Gastroesophageal sphincter (tissue), 4 donors: ENCODE measurements at places on chromosomes 6 and 20. TPM values are rescaled to one million over a fixed set of nuclear protein-coding genes. Genes with fewer than 3 reads are reported as not detected.

Gene OR14J1
- total RNA-seq = not detected

Gene EPPIN
- not detected for total RNA-seq

Gene TREM2
- total RNA-seq = 1.7 TPM

Gene OR2B6
- total RNA-seq = not detected

Gene LPA
- total RNA-seq = not detected

Gene EYA2
- total RNA-seq = 4.1 TPM

- ATAC-seq = no peak
Measured at GRCh38 chr6:153525998-153526397, 394.9 kb upstream of the RGS17 start.

DNA sequence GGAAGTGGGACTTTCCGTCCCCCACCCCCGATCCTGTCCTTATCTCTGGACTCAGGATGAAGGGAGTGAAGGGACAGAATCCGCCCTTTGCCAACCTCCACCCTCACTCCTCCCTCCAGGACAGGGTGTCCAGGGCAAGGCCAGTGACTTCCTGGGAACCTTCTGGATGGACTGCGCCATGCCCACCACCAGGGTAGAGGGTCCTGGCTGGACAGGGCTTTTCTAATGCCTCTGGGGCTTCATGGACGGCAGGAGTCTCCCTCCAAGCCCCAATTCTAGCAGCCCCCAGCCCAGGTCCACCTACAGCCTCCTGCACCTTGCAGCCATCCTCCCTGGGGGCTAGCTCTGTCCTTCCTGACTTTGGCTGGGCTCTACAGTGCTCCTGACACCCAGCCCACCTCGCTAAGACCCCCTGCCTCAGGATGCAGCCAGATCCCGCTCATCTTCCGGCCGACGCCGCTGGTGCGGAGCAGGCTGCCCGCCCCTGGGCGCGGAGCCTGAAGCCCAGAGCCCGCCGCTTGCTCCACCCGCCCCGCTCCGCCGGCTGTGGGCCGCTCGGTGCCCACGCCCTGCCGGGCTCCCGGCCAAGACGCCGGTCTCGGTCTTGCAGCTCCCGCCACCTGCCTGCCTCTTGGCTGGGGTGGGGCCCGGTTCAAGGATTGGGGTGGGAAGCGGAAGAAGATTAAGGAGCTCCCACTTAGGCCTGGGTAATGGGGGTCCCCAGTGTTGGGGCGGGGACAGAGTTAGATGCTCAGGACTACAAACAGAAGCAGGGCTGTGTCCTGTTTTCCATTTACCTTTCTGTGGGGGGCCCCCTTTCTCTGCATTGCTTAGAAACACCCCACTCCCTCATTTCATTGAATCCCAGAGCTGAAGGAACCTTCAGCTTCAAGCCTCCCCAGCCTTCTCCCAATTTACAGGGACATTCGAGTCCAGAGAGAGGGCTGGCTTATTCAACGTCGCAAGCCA lies 72.8 kb downstream of the MDGA1 start:
- ATAC-seq = peak; percentile 56

GRCh38 chr6:128601060-128601459 lies 80.7 kb upstream of the PTPRK start:
- no peak for ATAC-seq

GRCh38 chr20:7571101-7571500 lies 369.2 kb downstream of the HAO1 start:
- no peak for ATAC-seq

GRCh38 chr6:151147118-151147832 lies 92.5 kb upstream of the AKAP12 start:
- ATAC-seq = no peak

DNA sequence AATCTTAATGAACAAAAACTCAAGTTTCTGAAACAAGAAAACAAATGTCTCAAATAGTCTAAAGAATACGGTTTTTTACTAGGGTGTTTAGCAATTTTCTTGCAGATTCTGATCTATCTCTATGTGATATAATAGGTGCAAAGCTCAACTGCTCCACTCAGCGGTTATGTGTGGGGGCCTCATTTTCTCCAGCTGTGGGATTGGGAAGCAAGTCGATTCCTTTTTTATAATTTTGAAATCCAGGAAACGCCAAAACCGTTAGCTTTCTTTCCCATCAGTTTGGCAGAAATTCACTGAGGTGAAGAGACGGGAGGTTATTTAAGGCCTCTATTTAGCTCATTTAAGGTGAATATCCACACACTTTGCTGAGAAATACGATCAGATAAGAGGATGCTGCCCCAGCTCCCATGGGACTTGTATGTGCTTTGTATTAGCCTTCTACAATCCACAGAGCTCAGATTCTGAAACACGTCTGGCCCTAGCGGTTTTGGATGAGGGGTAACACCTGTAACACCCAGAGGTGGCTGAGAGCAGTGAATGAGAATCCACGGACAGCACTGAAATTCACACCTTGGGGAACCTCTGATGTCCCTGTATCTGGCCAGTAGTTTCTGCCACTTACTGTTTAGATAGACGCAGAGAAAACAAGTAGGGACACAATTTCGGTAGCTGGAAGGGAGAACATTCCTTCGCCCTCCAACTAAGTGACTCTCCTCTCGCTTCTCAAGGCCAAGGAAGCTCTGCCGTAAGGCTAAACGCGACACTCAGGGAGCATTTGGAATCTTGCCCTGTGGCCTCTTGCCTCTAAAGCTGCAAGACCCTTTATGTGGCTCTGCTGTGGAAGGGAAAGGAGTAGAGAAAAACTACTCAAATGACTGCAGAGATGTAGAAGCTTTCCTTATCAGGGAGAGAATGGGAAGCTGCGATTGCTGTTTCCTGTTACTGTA lies 6.5 kb upstream of the BCAS4 start:
- no peak for ATAC-seq

DNA sequence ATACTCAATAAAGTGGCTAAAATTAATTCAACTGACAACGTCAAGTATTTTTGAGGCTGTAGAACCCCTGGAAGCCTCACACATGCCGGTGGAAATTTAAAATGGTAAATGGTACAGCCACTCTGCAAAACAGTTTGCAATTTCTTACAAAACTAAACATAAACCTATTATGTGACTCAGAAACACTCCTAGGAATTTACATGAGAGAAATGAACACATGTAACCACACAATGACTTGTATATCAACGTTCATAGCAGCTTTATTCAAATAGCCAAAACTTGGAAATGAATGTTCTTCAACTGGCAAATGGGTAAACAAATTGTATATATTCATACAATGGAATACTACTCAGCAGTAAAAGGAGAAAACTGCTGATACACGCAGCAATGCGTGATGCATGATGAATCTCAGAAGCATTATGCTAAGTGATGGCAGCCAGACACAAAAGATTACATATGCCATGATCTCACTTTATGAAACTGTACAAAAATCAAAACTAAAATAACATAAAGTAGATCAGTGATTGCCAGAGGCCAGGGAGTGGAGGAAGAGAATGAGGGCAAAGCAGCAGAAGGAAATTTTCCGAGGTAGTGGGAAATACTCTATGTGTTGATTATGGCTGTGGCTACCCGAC lies 112.5 kb downstream of the FAM50B start:
- ATAC-seq = no peak

DNA sequence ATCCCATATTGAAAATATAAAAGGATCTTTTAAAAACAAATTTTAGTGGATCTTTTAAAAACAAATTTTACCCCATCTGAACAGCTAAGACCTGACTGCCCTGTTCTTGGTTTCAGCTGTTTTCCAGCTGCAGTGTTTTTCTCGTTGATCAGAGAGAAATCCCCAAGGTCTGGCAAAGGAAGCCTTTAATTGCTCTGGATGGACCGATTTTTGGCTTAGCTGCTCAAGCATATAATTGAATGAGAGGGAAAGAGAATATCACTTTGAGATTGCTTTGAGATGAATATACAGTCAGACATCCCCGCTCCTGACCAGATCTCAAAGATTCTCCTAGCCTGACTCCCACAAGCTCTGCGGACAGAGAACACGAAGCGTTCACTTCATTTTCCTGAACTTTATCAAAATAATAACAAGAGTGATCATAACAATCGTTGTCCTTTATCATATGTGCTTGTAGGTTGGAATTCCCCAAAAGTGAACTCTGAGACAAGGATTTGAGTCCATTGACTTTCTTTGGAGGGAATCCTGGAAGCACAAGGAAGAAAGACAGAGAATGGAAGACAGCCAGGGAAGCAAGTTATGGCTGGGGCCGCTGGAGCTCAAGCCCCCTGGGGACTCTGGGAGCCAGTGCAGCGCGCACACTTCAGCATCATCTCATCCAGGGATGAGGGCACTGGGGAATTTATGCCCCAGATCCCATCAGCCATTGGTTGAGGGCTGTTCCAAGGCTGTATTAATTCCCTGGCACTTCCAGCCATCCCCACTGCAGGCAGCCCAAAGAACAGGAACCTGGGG lies 101.3 kb downstream of the SNX5 start:
- no peak for ATAC-seq

- ATAC-seq = no peak
Measured at GRCh38 chr6:112640891-112641290, 293.8 kb downstream of the RFPL4B start.

GRCh38 chr6:189676-190075 lies 102.6 kb upstream of the DUSP22 start:
- no peak for ATAC-seq

DNA sequence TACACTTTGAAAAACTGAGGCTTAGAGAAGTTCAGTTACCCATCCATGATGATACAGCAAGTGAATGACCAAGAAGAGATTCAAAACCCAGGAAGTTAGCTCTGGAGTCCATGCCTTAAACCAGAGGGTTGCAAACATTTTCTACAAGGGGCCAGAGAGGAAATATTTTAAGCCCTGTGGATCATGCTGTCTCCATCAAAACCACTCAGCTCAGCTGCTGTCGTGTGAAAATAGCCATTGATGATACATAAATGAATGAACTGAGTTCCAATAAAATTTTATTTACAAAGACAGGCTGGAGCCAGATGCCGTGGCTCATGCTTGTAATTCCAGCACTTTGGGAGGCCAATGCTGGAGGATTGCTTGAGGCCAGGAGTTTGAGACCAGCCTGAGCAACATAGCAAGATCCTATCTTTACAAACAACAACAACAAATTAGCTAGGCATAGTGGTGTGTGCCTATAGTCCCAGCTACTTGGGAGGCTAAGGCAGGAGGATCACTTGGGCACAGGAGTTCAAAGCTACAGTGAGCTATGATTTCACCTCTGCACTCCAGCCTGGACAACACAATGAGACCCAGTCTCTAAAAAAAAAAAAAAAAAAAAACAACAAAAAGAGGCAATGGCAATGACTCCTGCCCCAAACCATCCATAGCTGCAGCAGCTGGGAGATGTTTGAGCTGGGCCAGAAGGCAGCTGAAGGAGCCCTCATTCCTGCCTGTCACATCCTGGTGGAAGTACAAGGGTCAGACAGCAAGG lies 44.1 kb upstream of the RIN2 start:
- ATAC-seq = no peak

DNA sequence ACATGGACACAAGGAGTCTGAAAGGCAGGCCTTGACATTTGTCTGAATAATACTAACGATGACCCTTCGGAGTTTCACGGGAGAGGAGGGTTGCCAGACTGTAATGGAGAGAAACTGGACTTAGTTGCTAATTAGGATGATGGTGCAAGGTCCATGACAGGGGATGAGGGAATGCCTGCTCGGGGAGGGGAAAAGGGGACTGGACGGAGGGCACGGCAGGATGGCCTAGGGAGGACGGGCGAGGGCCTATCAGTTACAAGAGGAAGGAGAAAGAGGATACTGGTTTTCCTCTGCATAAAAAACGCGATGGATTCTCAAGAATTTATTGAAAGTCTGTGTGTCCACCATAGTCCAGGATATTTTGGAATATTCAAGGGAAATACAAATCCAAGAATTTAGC lies 42.7 kb downstream of the IRAK1BP1 start:
- ATAC-seq = no peak

DNA sequence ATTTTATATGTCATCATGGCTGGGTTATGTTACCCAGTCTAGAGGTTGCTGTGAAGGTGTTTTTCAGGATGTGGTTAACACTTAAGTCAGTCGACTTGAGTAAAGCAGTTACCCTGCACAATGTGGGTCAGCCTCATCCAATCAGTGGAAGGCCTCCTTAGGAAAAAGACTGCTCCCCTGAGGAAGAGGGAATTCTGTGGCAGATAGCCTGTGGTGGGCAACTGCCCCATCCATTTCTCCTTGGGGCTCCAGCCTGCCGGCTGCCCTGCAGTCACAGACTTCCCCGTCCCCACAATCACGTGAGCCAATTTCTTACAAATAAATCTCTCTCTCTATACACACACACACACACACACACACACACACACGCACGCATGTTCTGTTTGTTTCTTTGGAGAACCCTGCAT lies 34.5 kb upstream of the MPC1 start:
- no peak for ATAC-seq

DNA sequence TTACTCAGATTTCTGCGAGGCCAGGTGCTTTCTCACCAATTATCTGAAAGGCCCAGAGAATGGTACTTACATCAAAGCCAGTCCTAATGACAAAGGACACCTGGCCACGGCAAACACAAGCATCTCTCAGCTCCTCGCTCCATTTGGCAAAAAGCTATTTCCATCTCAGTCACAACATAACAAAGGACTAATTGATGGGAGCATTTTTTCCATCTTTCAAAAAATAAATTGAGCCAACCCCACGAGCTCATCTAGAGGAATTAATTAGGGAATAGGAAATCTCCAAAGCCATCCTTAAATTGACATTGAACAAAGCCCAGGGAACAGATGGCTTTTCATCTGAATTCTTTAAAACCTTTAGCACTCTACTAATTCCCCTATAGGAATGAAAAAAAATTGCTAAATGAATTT lies 236.7 kb downstream of the HAO1 start:
- no peak for ATAC-seq
